ENCODE measurements at places on chromosomes 1 and 21.

DNA sequence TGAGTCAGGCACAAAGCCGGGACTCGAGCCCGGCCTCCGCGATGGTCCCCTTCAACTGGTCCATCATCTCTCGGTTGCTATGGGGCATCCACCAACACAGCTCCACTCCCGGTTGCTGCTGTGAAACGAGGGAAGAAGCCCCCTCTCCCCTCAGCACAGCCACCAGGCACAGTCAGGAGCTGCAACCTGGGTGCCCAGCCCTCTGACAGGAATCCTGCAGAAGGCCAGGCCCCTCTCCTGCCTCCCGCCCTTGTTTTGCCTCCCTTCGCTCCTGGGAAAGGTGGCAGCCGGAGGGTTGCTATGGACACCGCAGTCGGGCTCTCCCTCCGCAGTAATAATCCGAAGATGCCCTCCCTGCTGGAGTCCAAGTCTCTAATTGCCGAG, 8.9 kb upstream of the KCNN3 start:
- DNase-seq: no peak

DNA sequence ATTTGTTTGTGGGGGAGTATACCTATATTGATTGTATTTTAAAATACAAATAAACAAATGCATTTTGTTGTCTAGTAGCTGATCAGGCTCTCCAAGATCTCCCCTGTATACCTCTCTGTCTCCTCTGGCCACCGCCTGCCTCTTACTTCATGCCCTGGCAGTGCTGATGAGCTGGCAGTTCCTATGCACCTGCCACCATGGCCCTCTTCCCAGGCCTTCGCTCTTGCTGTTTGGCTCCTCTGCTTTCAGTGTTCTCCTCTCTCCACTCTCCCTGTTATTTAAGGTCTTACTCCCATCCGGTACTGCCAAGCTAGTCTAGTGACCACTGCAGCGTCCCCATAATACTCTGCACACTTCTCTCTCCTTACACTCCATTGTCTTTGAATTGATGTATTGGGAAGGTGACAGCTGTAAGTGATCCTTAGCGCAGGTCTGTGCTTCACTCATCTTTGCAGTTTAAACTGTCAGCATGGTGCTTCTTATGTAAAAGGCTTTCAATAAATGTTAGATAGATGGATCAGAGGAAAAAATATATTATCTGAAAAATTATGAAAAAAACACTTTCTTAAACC, 88.1 kb upstream of the ATP1A1 start:
- DNase-seq: no peak

DNA sequence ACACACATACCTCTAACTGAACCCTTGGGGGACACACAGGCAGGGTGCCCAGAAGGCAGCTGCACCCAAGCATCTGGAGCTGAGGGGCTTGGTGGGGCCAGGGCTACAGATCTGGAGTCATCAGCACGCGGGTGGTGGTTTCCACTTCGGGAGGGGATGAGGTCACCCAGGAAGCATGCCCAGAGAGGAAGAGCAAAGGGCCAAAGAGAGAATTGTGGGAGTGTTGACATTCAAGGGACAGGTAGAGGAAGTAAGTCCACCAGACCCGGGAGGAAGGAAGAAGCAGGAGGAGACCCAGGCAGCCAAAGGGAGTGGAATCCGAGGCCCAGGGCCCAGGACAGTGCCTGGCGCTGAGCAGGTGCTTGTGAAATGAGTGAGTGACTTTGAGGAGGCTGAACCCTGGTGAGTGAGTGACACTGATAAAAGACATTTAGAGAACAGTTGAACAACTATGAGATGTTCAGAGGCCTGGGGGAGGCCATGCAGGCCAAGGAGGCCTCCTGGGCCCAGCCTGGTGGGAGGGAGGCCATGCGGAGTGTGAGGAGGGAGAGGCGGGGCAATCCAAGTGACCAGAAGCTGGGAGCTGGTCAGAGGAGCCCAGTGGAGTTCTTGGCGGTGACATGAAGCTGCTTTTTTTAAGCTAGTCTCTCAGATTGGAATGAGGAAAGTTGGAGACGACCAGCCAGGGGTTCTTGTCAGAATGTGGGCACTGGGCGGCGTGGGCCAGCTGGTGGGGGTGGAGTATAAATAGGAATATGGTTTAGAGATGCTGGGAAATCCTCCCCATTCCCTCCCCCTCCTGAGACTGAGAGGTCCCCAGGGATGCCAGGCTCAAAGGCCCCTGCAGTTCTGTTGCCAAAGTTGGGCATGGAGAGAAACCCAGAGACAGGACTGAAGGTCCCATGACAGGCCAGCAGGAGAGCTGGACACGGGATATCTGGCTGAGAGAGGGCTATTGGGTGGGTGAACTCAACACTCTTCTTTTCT, 7.9 kb downstream of the CDK18 start:
- no peak for DNase-seq

- no peak for DNase-seq
Observed at GRCh38 chr1:84975035-84975434, 21.9 kb downstream of the MCOLN2 start.

DNA sequence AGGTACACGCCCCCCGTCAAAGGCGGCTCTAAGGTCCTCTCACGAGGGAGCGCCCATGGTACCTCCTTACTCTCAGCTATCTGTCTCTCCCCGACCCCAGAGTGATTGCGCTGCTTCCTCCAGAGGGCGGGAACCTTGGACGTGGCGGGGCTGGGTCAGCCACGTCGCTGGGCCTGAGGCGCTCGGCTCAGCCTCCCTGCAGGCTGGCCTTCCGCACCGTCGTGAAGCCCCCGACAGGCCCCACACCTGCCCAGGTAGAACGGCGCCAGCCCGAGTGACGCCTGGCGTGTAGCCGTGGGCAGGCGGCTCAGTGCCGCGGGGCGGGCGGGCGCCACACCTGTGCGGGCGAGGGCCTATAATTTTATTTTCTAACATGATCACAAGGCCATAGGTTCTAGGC, 122.2 kb upstream of the BEND5 start:
- DNase-seq: no peak

- no peak for DNase-seq
Observed at GRCh38 chr1:175479521-175480342, 263.7 kb downstream of the TNR start.

DNA sequence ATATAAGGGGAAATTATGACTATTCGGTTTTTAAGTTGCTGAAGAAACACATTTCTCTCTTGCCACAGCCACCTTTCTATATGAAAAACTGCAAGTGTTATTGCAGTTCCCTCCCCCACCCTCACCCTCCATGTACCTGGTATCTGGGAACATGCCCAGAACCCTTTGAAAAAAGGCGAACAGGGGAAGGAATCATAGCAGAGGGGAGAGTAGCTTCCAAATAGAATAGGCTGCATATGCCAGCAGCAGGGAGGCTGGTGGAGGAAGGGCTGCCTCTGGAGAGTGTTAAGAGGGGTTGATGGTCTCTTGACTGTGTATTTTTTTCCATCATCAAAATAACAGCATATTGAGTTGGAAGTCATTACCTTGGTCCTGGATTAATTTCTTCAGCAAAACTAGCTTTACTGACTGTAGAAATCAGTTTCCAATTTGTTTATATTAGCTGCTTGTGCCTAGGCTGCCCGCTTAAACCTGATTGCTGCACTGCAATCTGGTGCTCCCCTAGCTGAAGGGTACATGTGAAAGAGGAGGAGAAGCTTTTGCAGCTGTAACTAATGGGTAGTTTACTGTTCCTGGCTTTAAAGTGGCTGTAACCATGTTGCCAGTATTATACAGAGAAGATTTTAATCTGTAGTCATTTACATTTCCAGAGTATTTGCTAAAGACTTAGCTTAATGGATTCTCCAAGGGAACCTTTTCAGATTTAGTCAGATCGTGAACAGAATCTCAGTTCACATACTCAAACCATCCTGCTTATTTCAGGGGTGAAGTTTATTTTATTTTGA, 22.7 kb downstream of the AHCYL1 start:
- no peak for DNase-seq

DNA sequence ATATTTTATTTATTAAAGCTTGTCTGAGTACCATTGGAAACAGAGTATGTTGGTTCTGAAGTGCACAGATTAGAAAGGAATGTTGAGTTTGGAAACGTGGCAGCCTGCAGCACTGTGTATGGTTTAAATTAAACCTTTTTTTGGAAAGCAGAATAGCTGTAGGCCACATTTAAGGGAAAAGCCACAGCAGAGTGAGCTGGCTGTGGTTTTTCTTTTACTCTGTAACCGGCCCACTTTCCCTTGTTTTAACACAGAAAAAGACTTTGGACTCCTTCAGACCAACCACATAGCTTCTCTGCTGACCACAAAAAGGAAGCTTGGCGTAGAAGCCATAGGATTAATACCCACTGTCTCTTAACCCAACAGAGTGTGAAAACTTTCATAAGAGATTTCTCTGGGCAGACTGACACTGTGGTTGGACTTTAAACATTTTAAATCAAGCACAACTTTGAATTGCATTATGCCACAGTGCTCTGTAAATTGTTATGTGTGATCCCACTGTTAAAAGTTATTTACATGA, 75.2 kb downstream of the NFIA start:
- DNase-seq: no peak

DNA sequence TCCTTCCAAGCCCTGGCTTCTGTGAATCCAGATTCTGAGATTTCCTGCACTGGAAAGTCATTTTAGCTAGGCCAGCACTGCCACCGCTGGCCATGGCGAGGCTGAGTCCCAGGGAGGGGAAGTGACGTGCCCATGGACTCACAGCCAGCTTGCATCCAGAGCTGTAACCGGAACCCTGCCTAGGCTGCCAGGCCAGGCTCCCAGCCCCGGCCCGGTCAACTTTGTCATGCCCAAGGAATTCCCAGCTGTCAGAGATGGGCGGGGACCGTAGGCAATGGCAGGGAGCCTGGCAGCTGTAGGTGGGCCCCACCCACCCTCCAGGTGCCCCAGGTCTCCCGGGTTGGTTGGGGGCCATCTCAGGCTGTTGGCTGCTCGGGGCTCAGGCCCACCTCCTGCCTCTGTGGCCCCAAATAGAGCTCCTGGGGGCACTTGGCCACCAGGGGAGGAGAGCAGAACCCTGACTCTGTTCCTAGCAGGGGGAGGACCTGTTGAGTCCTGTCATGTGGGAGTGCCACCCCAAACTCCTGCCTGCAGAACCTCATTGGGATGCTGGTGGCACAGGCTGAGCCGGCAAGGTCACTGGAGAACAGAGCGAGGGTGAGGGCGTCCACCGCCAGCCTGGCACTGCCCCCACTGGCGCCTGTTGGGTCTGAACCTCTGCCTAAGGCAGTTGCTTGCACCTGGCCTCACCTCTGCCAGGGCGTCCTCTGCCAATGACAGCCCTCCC, 57.8 kb downstream of the FOXO6 start:
- DNase-seq: no peak

DNA sequence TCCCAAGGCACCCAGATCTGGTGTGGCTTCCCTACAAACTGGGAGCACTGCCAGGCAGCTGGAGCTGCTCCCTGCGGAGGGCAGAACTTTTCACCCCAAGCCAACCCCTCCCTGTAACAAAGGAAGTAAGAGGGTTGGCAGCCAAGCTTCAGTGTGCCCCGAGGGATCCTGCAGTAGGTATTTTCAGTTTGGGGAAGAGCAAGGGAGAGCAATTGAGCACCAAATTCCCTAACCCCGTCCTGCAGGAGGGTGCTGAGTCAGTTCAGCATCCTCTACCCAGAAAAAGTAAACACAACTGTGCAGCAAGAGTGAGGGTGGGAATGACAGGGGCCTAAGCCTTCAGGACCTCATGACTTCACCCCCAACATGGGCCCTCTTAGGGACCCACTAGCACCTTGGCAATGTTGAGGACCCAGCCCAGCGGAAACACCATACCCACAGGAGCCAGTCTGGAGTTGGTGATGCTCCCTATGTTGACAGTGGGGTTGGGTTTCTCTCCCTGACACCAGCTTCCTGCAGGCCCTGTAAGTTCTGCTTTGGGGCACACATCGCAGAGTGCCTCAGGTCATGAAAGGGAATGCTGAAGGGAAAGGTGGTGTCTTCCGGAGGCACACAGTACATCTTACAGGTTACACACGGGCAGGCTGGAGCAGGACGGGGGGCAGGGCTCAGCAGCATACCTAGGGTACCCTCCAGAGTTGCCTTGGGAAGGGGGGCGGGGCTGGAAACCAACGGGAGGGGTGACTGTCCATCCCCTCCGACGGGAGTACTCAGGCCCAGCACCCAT, 14.8 kb downstream of the SH3BP5L start:
- DNase-seq: no peak

- DNase-seq: no peak
Observed at GRCh38 chr1:228163776-228164519, 1.7 kb upstream of the IBA57 start.

DNA sequence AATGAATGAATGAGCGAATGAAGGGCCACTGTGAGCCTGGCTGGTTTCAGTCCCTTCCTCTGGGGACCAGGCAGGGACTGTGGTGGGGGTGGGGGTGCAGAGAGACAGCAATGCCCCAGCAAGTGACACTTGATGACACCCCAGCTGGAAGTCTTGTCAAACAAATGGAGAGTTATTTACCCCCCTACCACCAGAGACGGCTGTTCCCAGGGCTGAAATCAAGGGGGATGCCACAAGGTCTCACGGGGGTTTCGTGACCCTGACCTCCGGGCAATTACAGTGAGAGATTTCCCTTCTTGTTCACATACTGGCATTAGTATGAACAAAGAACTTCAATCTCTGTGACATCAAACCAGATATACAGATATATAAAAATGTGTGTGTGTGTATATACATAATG, 34.0 kb upstream of the LMO4 start:
- no peak for DNase-seq

DNA sequence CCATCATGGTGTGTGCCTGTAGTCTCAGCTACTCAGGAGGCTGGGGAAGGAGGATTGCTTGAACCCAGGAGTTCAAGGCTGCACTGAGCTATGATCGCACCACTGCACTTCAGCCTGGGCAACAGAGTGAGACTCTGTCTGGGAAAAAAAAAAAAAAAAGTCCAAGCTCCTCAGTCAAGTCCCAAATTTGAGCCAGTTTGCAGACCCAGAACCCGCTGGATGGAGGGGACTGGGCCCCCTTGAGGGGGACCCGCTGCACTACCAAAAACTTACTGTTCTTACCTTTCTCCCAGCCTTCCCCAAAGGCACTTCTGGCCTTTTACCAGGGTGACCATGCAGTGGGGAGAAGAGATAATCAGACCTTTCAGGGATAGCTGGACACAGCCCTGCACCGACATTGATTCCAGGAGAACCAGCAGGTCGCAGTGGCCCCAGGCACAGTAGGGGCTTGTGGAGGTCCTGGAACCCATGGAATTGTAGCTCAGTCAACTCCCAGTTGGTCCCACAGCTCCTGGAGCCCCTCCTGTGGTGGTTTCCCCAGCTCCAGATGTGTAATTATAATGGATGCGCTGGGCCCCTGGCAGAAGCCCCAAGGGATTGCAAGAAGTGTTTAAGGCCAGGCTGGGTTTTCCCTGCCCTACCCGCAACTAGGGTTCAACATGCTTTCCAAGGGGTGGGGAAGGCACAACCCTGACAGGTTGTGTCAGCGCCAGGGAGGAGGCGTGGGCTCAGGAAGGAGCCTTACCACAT, 4.1 kb upstream of the WNT9A start:
- no peak for DNase-seq

DNA sequence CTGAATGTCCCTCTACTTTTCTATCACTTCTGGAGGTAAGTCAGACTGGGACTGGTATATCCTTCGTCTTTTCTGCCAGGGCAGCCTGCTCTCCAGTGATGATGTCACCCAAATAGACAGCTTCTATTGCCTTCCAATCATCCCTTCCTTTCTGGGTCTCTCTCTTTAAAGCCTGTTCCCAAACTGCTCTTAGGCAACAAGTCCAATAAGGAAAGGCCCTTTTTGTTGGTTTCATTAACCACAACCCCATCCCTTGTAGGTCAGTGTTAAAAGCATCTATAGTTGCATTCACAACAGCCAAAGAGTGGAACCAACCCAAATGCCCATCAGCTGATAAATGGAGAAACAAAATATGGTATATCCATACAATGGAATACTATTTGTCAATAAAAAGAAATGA, 114.4 kb downstream of the CNIH3 start:
- no peak for DNase-seq

All from putamen (tissue), 1 donor.